SW480 (cell line): ENCODE measurements at places on chromosomes 2 and 18.

DNA sequence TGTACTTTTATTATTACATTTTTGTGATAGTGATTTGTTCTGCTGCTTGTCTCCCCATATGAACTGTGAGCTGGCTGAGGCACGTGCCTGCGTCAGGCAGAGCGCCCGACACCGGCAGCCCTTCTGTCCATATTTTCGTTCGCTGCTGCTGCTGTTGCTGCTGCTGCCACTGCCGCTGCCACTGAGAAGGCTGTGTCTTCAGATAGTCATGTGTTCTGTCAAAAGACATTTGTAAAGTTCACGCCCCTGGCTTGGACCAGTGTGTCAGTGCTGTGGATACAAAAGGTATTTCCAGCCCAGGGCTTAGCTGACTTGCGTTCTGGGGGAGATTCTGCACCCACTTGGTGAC, 47.0 kb downstream of the TWIST2 start:
- no peak for DNase-seq

- DNase-seq, result no peak
Observed at GRCh38 chr18:4605212-4605611, 150.1 kb upstream of the DLGAP1 start.

DNA sequence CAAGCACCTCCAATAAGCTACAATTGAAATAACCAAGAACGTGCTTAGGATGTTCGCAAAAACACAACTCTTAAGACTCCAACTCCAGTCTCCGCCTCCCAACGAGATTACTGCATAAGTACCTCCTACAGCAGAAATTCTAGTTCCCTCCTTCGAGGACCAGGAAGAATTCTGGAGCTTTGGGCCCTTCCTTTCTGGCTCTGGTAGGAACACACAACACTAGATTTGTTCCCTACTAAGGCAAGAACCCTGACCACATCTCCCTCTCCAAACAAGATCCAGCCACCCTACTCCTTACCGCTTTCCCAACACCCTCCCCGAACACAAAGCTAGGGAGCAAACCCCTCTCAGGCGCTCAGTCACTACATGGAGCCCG, 721 bp downstream of the ADAM17 start:
- DNase-seq, result peak; percentile 69

GRCh38 chr2:121816797-121817196, 61.3 kb downstream of the TSN start:
- no peak for DNase-seq

DNA sequence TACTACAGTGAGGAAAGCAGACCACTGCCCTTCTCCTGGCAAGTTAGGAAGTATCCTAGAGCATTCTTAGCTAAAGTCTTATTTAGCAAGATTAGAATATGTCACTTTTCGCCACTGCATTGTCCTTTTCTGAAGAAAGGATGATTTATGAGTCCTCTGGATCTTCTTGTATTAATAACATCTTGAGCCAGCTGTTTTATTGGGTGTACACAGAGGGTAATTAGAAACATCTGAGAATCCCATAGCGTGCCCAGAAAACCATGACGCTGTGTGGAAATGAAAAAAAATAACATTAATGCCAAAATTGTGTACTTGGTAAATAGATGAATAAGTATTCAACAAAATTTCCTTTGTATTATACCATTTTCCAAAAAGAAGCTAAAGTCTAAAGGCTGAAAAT, 198.7 kb downstream of the LTBP1 start:
- DNase-seq, result no peak

- no peak for DNase-seq
Observed at GRCh38 chr2:55891671-55892094, 31.9 kb downstream of the EFEMP1 start.

GRCh38 chr18:72612894-72613533, 68.9 kb upstream of the CBLN2 start:
- DNase-seq, result no peak

GRCh38 chr2:151265991-151266390, 4.3 kb upstream of the RBM43 start:
- no peak for DNase-seq

DNA sequence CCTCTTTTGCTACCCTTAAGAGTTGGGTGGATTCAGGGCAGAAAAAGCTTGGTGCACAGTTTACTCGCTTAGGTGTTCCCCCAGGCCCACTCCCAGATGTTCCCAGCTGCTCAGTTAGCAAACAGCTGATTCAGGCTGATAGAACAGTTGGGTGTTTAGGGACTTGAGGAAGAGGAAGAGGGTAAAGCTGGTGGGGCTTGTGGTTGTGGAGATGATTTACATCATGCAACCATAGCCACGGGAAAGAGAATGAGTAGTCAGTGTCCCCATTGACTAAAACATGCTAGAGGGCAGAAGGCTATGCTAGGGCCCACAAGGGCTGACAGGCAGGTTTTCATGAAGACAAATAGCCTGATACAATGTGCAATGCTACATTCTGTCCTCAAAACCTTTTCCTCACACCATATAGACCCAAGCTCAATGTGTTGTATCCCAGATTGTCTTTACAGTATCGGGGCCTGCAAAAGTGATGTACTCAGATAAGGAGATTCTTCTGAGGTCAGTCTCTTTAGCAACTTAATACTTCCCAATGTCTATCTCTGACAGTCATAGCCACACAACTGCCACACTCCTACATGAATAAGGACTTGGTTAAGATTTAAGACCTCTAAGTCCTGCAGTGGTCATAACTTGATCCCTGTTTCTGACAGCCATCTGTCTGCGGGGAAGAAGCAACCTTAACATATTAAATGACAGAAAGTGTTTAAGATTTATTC, 15.6 kb downstream of the COLEC12 start:
- no peak for DNase-seq

GRCh38 chr2:11329776-11330175, 14.7 kb downstream of the ROCK2 start:
- no peak for DNase-seq

GRCh38 chr2:160321006-160321405, 120.9 kb upstream of the ITGB6 start:
- peak; percentile 17 for DNase-seq
